ENCODE measurements at places on chromosomes 6 and 20. TPM values are rescaled to one million over a fixed set of nuclear protein-coding genes. Genes with fewer than 3 reads are reported as not detected.

DNA sequence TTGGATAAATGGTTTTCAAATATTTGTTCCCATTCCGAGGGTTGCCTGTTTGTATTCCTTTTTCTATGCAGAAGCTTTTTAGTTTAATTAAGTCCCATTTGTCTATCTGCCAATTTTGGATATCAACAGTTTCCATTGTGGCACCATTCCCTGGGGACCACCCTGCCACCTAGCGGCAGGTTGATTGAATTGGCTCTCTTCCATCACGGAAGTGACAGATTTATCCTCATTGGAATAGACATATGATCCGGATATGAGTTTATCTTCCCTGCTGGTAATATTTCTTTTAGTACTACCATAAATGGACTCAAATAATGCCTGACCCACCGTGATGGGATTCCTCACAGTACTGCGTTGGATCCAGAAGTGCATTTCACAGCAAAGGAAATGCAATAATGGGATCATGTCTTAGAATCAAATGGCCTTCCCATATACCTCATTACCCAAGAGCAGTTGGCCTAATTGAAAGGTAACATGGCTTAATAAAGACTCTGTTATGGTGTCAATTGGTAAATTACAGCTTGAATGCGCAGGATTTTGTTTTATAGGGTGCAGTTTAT lies 327.0 kb downstream of the BMP2 start:
- no peak for DNase-seq

DNA sequence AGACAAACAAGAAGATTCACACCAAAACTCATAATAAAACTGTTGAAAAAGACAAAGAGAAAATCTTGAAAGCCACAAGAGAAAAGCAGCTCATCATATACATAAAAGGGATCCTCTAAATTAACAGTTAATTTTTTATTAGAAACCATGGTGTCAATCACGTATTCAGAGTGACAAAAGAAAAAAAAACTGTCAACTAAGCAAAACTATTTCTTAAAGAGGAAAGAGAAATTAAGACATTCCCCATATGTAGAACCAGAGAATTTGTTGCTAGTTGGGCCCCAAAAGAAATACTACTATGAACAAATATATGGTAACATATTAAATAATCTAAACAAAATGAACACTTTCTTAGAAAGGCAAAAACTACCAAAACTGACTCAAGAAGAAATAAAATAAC lies 74.3 kb upstream of the TENT5A start:
- DNase-seq, result no peak

DNA sequence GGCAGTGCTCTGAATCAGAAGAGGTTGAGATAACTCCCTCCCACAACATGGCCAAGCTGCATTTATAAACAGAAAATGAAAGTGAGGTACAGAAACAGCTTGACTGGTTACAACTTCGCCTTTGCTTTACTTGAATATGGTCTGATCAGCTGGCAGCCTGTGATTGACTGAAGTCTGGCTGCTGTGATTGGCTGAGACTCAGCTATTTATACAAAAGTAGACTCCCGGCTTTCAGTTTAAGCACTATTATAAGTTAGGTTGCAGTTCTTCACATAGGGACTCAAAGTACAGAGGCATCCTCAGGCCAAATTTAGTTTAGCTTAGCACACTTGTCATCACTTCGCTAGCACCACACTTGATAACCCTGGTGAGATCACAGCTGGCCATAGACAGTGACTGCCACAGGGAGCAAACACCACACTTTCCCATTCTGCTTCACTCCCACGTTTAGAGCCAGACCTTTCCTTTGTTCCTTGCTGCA lies 362.6 kb downstream of the EPM2A start:
- DNase-seq, result no peak

Gene E2F1
- 4.1 TPM for total RNA-seq

Gene RHAG
- total RNA-seq, result not detected

DNA sequence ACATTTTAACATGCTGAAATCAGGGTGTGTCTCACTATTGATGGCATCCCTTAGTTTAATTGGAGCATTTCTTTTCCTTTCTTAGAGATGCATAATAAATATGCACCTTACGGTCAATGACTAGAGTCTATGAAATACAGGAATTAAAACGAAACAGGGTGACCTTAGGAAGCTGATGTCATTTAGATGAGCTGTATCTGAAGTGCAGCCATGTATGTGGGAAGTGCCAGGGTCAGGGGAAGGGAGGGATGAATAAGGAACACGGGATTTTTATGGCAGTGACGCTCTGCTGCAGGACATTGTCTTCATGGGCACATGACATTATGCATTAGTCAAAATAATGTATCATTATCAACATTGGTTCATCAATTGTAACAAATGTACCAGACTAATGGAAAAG lies 84.0 kb downstream of the AGPAT4 start:
- DNase-seq, result no peak
